ENCODE measurements at places on chromosomes 16 and 17.

- DNase-seq = no peak
Observed at GRCh38 chr16:51317575-51317974, 166.5 kb upstream of the SALL1 start.

- peak; percentile 93 for DNase-seq
Observed at GRCh38 chr17:40341808-40342503, 22.6 kb downstream of the GJD3 start.

DNA sequence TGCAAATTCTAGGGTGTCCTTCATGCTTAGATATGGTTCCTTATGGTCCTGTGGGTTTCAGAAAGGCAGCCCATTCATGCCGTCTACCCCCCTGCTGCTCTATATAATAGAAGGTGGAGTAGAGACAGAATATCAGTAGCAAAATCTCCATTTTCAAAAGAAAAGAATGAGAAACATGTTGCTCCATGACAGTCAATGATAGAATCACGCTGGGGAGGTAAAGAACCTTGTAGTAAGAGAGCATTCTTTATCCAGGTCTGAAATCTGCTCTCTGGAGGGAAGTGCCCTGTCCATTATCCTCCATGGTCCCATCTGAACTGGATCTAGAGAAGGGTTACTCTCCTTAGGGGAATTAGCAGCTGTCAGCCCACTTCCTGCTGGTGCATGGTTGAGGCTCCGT, 272.8 kb downstream of the WWOX start:
- no peak for DNase-seq

GRCh38 chr16:64687786-64688185, 434.1 kb downstream of the CDH11 start:
- no peak for DNase-seq

GRCh38 chr16:89613231-89613953, at the start of gene DPEP1:
Gene DPEP1, plus strand, starts transcription at chr16:89613642. Its CDS starts 16,769 bp downstream, at chr16:89630411.
- DNase-seq = no peak

Data from tongue (tissue), 3 donors.